ENCODE measurements at places on chromosomes 6 and 20.

DNA sequence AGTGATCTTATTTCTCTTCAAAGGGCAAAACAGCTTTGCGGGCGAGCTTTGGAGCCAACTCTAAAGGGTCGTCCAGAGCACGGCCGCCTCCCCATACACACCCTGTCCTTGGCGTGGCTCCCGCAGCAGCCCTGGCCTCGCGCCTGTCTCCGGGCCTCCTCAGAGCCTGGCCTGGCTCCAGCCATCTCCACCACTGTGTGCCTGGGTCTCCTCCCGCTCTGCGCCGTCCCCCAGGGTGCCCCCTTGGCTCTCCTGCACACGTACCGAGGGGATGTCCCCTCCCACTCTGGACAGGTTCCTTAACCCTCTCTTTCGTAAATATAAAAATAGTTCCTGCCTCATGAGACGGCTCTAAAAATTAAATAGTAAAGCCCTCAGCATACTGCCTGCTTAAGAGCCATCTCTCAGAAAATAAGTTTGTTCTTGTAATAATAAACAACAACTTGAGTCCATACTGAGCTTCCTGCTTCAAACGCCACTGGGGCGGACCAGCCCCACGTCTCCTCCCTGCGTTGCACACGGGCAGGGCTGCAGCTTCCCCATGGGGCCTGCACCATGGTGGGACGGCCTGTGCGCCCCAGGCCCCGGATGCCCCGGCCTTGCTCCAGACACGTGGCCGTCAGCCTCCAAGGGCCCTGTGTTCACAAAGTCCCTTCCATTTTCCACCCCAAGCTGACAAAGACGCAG is 226.2 kb downstream of the TTLL2 start:
- DNase-seq = no peak

DNA sequence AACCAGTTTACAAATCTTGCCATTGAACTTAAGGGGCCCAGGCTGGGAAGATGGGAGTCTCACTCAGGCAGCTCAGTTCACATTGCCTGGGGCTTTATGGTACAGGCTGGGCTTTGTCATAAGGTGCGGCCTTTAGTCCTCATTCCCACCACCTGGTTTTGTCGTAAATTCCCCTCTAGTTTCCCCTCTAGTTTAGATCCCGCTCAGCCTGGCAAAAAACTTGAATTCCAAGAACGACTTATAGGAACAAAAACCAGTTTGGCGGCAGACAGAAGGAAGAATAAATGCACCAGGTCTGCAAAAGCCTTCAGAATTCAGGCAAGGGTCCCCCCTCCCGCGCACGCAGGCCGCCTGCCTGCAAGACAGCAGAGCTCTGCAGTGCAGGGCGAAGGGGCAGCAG is 4.1 kb downstream of the BMP7 start:
- DNase-seq = no peak

DNA sequence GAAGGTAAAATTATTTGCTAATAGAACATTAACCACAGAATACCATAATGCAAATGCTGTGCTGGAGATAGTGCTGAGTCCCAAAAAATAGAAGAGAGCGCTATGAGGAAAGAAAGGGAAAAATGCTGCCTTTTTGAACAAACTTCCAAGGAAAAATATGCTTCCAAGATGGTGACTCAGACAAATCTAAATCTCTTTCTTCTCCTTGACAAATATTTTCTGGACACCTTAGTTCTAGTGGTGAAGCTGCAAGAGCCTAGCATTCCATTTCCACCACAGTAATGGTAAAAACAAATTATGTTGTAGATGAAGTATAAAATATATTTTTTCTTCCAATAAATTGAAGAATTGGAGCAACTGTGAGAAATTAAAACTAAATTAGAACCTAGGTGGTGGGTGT is 155.6 kb upstream of the TBX18 start:
- no peak for DNase-seq

DNA sequence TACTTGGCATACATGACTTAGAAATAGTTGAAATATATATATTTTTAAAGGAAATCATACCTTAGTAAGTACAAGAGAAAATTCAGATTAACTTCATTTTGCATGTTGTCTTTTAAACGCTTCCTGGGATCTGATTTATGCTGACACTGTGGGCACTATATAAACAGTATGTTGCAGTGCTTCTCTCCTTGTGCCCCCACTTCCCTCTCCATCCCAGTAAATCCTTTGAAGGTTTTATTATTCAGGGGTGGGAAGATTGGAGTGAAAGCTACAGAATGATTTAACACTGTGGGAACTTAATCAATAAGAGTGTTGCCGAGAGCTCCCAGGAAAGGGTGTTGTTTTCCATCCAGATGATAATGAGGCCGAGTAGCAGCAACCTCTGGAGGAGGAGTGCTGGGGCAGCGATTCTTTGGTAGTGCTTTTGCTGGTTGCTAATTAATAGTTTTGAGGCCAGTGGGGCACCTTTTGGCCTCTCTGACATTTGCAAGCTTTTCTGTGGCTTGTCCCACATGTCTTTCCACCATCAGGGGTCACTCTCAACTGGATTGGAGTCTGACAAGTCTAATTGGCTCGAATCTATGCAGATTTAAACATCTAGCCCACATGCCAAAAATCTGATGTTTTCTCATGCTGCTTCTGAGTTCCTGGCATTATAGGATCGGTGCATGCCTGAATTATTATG is 183.0 kb upstream of the MMS22L start:
- no peak for DNase-seq

- DNase-seq = no peak
Observed at GRCh38 chr6:138815797-138816528, 20.1 kb downstream of the ECT2L start.

Measured in stimulated activated CD8-positive, alpha-beta memory T cell treated with anti-CD3 and anti-CD28 coated beads, Interleukin-4, amount 100 ng/mL, for 4 hours (primary cell).